DMS53 (cell line): ENCODE measurements at places on chromosomes 3 and 15.

DNA sequence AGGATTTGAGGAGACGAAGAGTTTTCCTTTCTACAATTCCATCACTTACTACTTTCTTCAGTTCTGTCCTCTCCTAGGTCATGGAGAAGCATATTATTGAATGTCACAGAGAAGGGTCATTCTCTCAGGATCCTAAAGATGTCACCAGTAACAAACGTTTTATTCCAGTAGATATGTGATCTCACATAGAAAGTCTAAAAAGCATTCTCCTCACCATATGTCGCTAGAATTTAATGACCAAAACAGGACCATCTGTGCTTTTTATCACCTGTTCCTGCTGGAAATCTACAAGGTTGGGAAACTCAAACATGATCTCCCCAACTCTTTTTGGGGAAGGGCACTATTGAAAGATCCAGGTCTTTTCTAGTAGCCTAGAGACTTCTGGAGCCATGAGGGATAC, 24.0 kb upstream of the FRMD5 start:
- DNase-seq = peak; percentile 8

- no peak for DNase-seq
These were observed 11.8 kb downstream of the LPCAT4 start for GRCh38 chr15:34355241-34355640.

GRCh38 chr3:66092175-66092995, 53.7 kb upstream of the MAGI1 start:
- DNase-seq = no peak

- DNase-seq = no peak
These were observed 47.1 kb upstream of the ANKRD28 start for GRCh38 chr3:15844889-15845288.

- DNase-seq = no peak
These were observed 90.7 kb downstream of the PEAK1 start for GRCh38 chr15:77329202-77329601.

DNA sequence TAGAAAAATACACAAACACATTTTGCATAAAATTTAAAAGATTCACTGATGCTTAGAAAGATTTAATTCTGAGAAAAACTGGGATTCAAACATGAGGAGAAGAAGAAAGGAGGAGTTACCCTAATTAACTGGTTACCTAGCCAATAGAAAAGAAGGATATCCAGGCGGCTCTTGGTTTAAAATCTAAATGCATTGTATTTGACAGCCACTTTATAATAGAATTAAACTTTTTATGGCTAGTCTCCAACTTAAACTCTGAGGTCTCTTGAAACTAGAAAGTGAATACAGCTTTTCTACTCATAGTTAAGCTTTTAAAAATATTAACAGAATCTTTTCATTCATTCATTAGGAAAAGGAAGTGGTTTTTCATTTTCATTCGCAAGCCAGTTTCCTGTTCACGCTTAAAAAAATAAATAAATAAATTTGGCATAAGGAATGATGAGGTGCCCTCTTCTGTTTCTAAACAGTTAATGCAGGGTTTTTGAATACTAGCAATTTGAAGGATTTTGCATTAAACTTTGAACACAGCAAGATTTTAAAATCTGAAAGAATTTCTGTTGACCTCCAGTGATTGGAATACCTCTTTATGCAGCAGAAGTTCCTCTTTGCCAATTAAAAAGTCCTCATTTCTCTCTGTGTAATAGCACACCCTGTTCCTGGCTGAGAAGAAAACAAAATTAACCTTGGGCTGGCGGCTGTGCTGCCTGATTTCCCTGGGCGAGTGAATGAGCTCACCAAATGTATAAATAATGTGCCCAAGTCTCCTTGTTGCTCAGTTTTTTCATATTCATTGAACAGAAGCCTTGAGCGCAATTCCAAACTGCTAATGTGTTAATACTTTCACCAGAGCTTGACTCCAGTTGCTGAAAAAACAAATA, 105.1 kb downstream of the ZMAT3 start:
- DNase-seq = peak; percentile 69

GRCh38 chr15:74208496-74208895, 5.9 kb upstream of the STRA6 start:
- DNase-seq = no peak

- peak; percentile 65 for DNase-seq
These were observed 54.5 kb downstream of the LRTM1 start for GRCh38 chr3:54873059-54874010.

DNA sequence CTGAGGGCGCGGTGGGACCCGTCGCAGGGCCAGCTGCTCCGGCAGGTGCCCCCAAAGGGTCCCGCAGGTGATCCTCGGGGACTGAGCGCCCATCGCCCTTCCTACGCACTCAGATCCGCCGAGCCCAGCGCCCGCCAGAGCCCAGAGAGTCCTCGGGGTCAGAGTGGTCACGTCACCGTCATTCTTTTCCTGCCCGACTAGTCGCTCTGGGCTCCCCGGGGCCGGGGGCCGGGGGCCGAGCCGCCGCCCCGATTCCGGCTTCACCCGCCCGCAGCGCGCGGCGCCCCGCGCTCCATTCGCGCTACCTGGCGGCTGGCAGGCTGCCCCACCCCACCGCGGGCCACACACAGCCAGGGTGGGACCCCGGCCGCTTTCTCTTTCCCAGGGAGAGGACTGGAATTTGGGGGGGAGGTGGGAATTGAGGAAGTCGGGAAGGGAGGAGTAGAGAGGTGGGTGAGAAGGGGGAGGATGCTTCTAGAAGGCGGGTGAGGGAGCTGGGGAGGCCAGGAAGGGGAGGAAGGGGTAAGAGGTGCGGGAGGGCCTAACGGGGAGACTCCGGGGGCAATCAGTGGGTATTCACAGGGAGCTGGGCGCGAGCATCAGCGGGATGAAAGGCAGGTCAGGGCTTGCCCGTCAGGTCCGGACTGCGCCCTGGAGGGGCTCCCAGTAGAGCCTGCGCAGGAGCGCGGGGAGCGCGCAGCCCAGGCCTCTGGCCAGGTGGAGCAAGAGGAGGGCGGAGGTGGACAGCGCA, 36.1 kb upstream of the EPHB3 start:
- DNase-seq = peak; percentile 69

GRCh38 chr15:63905558-63906265, 72.0 kb upstream of the HERC1 start:
- DNase-seq = no peak

DNA sequence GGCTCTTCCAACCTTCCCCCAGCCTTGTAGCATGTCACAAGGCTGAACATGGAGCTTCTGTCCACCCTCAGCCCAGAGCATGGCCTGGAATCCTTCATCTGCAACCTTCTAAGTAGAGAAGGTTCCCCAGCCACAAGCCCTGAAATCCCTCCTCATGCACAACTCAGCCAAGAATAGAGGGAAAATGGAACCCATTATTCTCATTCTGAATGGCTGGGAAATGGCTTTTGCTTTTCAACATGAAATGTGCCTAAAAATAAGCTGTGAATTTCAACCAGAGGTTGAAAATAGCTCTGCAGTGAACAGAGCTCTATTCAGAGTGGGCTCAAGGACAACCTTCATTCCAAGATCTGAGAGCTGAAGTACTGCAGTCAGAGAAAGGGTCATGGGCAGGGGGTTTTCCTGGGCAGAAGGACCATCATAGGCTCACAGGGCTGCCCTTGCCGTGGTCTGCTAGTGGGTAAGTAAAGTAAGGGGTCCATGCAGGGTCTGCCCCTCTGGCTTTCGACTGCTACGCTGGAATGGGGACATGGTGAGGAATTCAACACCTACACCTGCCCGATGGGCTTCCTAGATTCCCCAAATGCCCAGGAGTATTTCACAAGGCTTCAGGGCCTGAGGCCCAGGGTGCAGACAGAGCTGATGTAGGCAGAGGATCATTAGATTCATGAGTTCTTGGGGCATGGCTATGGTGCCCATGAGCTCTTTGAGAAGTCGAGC, 35.9 kb downstream of the POC1A start:
- DNase-seq = no peak

- no peak for DNase-seq
These were observed 26.8 kb downstream of the NKIRAS1 start for GRCh38 chr3:23889950-23890349.

DNA sequence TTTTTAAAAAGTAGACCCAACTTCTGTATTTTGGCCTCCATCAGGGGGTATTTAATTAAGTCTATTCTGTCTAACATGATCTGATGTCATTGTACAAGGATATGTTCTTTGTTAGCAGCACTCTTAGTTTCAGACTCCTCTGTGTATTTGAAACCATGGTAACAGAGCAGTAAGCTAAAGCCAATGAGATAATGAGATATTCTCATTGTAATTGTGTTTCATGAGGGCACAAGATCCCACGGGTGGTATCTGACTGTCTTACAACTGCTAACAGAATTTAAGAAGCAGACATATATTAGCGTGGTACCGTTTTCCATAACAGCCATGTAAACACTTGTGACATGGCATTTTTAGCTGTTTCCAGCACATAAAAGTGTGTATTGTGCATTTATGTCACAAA, 251.2 kb upstream of the VEPH1 start:
- DNase-seq = peak; percentile 25

DNA sequence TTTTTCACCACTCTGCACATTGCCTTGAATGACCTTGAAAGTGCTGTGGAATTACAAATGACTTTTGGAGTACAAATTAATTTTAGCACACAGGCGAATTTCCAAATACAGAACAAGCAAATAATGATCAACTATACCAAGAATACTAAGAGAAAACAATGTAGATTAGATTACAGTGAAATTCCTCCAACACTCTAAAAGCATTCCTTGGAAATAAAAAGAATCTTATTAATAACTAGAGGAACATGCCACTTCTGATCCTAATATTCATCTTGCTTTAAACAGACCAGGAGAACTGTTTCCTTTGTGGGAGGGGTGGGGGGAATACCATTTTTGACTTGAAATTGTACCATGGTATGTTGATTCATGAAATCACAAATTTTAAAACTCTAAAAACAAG, 167.5 kb downstream of the SUCLG2 start:
- no peak for DNase-seq

DNA sequence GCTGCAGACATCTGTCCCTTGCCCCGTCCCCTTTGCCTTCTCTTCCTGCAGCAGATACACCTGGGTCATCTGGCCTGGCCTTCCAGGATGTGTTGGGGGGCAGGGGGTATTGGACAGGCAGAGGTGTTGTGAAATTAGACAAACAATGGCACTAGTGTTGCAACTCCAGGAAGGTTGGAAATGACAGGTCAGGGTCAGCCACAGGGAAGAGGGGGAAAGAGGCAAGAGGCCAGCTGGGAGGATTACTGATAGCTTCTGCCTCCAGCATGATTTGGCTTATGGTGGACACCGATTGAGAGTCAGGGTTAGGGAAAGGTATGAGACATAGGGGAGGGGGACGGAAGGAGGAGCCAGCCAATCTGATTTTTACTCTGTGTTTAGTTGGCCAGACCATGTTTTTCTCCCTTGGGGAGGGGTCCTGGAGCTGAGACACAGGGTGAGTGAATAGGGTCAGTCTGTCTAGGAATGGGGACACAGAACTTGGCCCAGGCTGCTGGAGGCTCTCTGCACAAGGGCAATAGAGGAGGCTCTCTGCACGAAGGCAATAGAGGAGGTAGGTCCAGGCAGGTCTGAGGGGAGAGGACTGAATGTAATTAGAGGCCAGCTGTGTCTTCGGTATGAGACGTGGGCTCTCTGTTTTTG, 3.4 kb upstream of the ATP2B2 start:
- DNase-seq = no peak
